ENCODE measurements at places on chromosomes 16 and 17.

DNA sequence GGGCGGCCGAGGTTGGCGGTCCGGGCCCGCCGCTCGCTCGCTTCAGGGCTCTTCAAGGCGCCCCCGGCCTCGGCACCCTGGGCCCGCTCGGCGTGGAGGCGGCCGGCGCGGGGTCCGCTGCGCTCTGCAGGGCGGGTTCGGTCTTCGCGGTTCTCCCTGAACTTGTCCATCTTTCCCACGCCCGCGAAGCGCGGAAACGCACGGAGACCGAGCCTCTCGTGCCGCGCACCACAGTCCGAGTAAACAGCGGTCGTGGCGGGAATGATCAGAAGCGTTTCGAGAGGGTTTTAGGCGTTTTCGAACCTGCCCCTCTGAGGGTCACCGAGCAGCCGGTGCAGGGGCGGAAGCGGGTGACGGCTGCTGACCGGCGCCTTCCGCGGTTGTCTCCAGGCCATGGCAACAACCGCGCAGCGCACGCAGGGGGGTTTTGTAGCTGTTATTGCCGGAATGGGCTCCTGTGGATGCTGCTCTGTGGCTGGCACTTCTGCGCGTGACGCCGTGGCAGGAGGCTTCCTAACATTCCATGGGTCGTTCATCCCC, 414 bp downstream of the NARF start:
- DNase-seq = peak; percentile 59

DNA sequence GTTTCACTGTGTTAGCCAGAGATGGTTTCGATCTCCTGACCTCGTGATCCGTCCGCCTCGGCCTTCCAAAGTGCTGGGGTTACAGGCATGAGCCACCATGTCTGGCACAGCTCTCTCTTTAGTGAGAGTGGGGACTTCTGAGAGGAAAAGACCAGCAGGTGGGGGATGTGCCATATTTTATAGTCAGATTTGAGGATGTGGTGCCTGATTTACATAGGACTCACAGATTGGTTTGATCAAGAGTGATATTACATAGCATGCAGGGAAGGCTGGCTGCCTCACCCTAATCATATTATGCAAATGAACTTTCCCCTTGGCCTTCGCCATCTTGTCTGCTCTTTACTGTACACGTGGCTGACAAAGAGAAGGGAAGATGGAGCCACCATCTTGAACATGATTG, 28.1 kb upstream of the MAPK3 start:
- DNase-seq = no peak

DNA sequence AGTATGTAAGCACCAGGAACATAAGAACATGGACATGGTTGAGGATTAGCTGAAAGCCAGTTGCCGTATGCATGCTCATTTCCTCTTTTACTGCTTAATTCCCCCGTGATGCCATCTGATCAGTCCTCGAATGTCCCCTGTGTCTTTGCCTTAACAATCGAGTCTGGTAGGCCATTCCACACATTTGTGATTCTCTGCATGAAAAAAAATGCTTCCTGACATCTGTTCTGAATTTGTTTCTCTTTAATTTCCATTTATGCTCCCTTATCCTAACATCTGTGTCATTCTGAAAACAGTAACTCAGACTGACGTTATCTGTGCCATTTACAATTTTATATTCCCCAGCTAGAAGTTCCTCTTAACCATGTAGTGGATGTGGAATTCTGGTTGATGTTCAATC, 158.2 kb upstream of the TOX3 start:
- no peak for DNase-seq

DNA sequence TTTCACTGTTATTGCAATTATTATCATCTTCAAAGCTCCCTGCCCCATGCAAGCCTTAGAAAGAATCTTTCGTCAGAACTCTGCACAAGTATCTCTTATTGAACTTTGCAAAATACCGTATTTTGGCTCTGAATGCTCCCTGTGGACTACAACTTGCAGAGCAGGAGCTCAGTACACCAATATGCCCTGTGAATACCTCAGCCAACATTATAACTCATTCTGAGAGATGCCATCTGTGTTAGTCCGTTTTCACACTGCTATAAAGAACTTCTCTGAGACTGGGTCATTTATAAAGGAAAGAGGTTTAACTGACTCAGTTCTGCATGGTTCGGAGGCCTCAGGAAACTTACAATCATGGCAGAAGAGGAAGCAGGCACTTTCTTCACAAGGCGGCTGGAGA, 87.2 kb upstream of the XYLT1 start:
- DNase-seq = no peak

DNA sequence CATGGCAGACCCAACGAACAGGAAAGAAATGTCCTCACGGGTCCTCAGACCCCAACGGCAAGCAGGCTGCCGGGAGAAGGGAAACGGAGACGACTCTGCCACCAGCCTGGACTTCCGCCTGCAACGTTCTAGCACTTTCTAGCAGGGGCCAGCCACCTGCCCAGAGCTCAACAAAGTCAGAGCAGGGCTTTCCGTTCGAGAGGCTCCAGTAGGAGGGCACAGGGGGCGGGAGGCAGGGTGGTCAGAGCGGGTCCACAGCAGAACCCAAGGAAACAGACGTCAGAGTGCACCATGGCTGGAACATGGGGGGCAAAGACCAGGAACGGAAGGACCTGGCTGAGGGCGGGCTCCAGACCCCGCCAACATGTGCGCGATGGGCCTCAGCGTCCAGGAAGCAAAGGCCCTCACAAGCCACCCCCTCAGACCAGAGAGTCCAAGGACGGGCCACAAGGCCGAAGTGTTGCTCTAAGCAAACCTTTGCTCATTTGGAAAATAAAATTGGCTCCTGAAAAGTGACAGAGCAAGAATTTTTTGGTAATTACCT, 29.4 kb upstream of the C16orf95 start:
- no peak for DNase-seq

DNA sequence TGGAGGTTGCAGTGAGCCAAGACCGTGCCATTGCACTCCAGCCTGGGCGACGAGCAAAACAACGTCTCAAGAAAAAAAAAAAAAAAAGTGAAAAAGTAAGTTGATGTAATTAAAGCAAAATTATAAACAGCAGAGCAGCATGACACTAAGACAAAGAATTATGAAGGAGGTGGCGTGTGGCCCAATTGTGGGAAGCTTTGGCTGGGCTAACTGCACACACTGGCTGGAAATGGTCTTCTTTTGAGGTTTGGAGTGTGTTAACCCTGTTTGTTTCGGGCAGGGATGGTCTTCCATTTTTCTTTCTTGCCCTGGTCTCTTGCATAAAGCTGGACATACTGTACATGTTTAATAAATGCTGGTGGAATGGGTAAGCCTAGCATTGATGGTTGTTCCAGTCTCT, 54.8 kb downstream of the RAP1GAP2 start:
- no peak for DNase-seq

- no peak for DNase-seq
Observed at GRCh38 chr17:14196377-14196997, 40.2 kb downstream of the CDRT15 start.

- DNase-seq = no peak
Observed at GRCh38 chr17:74584292-74585060, 7.6 kb downstream of the CD300LD start.

DNA sequence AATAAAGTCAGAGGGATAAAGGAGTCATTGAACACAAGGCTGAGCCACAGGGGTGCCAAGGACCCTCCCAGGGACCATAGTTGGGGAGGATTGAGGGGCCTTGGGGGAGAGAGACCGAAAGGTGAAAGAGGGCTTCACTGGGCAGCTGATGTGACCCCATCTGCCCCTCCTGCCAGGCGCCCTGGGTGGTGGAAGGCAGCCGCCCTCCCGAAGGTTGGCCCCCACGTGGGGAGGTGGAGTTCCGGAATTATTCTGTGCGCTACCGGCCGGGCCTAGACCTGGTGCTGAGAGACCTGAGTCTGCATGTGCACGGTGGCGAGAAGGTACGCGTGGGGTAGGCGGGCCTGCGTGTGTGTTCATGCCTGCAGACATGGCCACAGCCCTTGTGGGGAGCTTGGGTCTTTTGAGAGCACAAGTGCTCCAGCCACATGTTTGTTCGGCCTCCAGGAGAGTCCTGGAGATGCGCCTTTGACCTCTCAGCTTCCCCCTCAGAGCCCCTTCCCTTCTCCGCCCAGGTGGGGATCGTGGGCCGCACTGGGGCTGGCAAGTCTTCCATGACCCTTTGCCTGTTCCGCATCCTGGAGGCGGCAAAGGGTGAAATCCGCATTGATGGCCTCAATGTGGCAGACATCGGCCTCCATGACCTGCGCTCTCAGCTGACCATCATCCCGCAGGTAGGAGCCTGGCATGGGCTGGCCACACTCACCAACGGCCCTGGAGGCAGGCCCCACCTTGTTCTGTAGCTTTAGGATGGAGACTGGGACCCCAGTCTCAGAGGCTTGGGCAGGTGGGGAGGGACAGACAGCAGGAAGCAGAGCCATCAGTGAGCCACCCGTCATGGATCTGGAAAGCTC, 24.1 kb downstream of the ANKRD40 start:
- no peak for DNase-seq

DNA sequence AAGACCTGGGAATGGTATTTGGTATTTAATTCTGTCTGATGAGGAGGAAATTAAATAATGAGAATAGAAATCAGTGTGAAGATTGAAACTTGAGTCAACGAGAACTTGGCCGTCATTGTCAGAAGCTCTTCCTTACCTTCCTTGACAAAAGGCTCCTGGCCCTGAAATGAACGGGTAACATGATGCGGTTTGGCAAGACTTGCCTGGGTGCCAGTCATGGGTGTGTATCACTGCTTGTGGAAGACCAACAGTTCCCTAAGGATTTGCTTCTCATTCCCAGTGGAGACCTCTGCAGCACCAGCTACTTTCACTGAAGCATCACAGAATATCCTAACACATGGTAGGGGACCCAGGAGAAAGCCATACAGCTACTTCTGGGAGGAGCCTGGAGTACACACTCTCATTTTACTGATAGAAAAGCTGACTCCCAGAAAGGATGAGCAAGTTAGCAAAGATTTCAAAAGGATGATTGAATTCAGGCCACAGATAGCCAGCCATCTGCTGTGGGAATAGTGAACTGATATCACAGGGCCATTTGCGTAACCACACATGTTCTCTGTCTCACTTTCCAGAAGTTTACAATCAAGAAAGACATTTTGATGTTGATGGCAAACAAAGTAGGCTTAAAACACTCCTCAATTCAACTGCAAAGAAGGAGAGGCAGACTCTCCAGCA, 258.1 kb upstream of the SALL1 start:
- no peak for DNase-seq

- no peak for DNase-seq
Observed at GRCh38 chr17:77419547-77420094, 278.9 kb downstream of the SEC14L1 start.

DNA sequence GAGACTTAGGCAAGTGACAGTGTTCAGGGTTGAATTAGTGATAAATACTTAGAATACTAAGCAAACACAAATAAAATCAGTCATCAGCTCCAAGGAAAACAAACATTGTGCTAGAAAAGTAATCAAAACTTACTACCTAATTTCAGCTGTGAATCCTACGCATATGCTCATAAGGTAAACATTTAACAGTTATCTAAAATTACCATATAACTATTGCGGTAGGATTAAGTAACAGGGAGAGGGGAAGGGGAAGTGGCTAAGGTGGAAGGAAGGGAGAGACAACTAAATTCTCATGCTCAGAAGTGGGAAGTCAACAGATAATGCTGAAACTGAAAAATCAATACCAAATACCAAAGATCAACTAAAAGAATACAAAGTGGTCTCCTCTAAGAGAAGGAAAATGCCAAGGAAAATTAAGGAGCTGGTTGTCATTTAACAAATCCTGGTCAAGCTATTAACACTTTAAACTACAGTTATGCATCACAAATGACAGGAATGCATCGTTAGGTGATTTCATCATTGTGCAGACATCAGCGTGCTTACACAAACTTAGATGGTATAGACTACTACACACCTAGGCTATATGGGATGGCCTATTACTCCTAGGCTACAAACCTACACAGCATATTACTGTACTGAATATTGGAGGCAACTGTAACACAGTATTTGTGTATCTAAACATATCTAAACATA, 20.0 kb downstream of the USP32 start:
- no peak for DNase-seq

DNA sequence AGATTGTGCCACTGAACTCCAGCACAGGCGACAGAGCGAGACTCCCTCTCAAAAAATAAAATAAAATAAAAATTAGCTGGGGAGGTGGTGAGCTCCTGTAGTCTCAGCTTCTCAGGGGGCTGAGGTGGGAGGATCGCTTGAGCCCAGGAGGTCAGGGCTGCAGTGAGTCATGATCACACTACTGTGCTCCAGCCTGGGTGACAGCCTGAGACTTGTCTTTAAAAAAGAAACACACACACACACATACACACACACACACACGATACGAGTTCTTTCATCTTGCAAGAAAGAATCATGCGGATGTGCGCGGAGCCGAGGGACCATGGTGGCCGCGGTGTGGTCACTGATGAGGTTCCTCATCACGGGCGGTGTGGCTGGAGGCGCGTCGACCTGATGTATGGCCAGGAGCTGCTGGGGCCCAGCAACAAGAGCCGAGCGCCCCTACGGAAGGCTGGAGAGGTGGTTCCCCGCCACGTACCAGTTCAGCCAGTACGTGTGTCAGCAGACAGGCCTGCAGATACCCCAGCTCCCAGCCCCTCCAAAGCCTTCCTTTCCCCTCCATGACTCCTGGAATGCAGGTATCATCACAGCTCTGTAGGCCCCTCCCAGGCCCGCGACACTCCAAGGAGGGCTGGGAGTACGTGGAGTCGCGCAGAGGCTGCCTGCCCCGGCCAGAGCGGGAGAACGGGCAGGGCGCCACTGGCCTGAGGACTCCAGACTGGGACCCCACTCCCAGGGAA, 20.7 kb downstream of the NXN start:
- DNase-seq = peak; percentile 19

DNA sequence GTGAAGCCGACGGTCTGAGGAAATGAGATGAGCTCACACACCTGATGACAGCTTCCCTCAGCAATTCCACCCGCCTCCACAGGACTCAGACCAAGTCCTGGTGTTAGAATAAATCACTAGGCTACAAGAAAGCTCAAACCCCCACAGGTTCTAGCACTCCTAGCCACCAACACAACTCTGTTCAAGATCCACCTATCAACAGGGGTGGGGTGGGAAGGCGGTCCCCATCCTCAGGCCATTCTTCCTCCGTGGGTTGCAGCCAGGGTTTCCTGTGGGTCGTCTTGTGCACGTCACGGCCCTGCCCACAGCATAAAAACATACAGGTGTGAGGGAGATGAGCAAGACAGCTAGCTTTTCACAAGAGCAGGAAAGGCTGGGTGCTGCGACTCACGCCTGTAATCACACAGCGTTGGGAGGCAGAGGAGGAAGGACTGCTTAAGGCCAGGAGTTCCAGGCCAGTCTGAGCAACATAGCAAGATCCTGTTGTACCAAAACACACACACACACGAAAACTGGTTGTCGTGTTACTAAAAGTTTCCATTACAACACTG, 81.1 kb downstream of the ANKRD11 start:
- DNase-seq = no peak

DNA sequence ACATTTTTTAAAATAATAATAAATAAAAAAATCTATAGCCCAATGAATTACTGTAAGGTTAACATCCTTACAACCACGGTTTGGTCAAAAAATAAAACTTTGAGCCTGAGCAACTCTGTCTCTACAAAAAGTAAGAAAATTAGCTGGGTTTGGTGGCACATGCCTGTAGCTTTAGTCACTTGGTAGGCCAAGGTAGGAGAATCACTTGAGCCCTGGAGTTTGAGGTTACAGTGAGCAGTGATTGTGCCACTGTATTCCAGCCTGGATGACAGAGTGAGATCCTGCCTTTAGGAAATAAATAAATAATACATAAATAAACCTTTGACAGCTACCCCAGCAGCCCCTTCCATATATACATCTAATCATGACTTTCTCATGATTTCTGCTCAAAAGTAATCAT, 26.9 kb upstream of the PHAF1 start:
- no peak for DNase-seq
